GM12864 (cell line): ENCODE measurements at places on chromosomes 12 and 14.

DNA sequence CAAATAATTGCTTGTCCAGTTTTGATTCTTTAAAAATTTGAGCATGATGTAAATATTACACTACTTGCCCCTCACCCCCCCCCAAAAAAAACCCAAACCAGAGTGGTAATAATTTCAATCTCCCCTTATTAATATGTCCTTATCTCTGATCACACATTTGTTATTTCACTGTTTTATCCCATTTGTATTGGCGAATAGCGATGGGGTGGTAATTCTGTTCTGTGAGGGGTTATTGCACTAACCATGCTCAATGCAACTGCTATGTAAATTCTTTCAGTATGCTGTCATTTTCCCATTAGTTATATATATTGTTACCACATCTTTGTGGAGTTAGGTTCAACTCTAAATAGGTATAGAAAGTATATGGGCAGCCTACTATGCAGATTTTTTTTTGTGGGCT, 1.1 kb downstream of the RIMKLB start:
- no peak for DNase-seq

DNA sequence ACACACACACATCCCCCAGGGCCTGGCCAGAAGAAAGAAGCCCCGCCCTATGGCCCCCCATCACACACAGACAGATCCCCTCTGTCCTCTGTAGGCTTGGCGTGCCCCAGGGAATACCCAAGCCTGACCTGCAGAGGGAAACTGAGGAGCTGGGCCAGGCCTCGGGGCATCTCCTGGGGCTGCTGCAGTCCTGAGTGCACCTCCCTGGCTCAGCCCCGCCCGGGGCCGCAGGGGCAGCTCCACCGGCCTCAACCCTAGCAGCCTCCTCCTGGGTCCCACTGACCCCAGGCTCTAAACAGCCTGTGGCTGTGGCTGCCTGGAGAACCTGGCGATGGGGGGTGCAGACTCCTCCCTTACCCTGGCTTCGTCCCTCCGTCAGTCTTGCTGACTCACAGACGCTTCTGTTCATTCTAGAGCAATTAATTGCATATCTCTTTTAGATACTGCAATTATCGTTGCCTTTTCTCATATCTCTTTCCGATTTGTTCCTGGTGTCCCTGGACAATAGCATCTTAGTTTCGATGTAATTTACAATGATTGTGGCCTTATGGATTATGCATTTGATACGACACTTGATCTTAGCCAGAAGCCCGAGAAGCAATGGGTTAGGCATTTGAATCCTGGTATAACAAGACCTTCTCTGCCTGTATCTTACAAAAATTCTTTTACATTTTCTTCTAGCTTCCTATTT, 45.8 kb upstream of the EIF5 start:
- DNase-seq: no peak

- DNase-seq: no peak
Measured at GRCh38 chr12:78244916-78245507, 414.3 kb downstream of the NAV3 start.

DNA sequence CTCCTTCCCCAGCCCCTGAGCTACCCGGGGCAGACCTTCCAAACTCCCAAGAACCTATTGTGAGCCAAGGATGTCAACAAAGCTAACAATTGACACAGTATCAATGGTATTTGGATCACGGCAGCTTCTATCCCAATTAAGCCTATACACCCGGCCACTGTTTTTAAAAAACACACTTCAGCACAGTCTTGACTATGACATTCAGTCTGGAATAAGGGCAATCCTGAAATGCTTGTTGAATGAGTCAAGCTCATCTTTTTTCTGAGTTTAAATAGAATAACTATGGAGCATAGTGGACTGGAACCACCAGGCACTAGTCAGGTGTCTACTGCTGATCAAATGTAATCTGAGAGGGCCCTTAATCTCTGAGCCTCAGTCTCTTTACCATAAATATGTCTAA, 5.7 kb downstream of the DENND5B start:
- DNase-seq: no peak

DNA sequence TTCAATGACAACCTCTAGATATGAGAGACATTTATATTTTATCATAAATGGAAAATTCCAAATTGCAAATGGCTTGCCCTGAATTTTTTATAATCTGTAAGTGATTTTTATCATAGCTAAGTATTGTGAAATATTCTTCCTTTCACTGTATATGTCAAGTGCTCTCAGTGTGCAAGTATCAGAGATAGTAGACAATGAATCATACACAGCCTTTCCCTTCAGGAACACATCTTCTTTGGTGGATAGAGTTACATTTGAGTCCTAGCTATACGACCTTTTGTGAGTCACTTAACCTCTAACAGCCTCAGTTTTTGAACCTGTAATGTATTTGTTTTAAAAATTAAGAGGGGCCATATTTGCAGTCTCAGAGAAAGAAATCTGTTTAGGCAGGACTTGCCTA, 350.7 kb upstream of the SEL1L start:
- no peak for DNase-seq

DNA sequence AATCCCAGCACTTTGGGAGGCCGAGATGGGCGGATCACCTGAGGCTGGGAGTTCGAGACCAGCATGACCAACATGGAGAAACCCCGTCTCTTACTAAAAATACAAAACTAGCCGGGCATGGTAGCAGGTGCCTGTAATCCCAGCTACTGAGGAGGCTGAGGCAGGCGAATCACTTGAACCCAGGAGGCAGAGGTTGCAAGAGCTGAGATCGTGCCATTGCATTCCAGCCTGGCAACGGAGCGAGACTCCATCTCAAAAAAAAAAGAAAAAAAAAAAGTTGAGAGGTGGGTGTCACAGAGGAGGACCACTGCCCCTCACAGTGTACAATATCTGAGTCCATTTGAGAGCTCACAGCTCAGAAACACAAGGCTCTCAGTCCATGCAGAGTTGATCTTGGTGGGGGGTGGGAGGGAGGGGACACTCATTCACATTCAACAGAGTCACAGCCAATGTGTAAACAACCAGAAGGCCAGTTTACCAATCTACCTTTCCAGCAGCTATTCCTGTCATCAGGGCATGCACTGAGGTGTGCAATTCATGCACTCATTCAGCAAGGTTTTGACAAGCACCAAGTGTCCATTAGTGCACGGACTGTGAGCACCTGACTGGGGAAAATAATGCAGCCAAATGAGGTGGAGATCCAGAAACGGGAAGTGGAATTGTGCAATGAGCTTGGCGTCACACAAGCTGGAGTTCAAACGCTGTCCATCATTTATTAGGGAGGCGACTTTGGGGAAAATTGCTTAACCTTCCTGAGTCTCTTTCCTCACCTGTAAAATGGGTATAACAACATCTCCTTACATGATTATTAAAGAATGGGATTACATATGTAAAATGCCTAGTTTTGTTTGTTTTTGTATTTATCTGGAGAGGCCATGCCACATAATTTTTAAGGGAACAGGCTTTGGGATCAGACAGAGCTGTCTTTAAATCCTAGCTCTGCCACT, 4.4 kb upstream of the EIF5 start:
- no peak for DNase-seq

DNA sequence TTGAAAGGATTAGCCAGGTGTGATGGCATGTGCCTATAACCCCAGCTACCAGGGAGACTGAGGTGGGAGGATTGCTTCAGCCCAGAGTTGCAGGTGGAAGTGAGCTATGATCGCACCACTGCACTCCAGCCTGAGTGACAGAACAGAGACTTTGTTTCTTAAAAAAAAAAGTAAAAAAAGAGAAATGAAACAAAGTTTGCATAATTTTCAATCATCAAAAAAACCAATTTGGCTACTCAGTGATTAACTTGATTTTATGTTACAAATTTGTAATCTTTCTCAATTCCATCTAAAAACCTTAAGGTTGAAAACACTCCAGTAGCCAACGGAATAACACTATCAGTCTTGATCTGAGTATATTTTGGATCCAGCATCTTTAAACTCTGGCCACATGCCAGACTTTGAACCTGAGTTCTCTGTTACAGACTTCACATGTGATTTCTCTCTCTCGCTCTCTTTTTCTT, 12.6 kb upstream of the DENND5B start:
- peak; percentile 88 for DNase-seq
